WERI-Rb-1 (cell line): ENCODE measurements at places on chromosomes 7 and 10.

DNA sequence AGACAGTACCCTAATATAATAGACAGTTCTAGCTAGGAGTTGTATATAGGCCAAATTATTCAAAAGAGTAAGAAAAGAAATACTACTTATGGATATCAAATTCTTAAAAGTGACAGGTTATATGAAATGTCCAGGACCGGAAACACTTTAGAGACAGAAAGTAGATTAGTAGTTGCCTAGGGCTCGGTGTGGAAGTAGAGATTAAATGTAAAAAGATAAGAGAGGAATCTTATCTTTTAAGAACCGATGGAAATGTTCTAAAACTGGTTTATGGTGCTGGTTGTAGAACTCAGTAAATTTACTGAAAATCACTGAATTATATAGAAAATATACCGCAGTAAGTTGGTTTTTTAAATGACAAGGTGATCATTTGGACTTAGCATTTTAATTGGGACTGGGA lies 147.5 kb upstream of the ASAH2 start:
- no peak for DNase-seq

GRCh38 chr7:18583305-18583704 lies 87.8 kb downstream of the HDAC9 start:
- no peak for DNase-seq

- DNase-seq: no peak
Observed at GRCh38 chr10:110419265-110419664, 78.4 kb upstream of the DUSP5 start.

DNA sequence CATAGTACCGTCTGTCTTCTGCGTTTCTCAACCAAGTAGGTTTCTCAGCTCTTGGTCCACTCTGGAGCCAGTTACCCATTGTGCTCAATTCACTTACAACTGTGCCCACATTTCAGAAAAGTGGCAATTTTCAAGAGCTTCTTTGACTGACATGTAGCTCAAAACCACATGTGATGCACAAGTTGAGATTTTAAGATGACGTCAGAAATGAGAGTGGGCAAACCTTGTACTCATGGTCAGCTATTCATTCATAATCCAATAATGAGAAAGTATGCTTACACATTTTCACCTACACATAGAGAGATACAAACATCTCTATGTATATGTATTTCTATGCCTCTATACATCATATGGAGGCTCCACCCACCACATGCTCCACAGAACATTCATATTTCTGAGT lies 487.2 kb upstream of the AKR1E2 start:
- DNase-seq: no peak

- no peak for DNase-seq
Observed at GRCh38 chr10:110762109-110762848, 109.4 kb upstream of the PDCD4 start.
